Psoas muscle (tissue), 8 donors: ENCODE measurements at places on chromosomes 11 and 22. TPM values are rescaled to one million over a fixed set of nuclear protein-coding genes. Genes with fewer than 3 reads are reported as not detected.

- H3K27ac ChIP-seq = no peak overlapping the region
- no peak for DNase-seq
- no peaks in the 10 kb centered on the region for H3K4me1 ChIP-seq
- no peaks in the 10 kb centered on the region for H3K27me3 ChIP-seq
These were observed 43.1 kb downstream of the SCGB1A1 start for GRCh38 chr11:62461740-62462507.

DNA sequence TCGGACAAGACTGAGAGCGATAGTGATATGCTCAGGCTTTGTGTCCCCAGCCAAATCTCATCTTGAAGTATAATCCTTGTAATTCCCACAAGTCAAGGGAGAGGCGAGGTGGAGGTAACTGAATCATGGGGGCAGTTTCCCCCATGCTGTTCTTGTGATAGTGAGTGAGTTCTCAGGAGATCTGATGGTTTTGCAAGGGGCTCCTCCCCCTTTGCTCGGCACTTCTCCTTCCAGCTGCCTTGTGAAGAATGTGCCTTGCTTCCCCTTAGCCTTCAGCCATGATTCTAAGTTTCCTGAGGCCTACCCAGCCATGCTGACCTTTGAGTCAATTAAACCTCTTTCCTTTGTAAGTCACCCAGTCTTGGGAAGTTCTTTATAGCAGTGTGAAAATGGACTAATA is 7.5 kb upstream of the FOLR2 start:
- no peaks in the 10 kb centered on the region for H3K4me1 ChIP-seq
- no peaks in the 10 kb centered on the region for H3K27me3 ChIP-seq
- no peak for DNase-seq
- H3K36me3 ChIP-seq = no peaks in the 10 kb centered on the region
- H3K27ac ChIP-seq = no peak overlapping the region

- DNase-seq = peak; percentile 79
- no peaks in the 10 kb centered on the region for H3K36me3 ChIP-seq
- no peaks in the 10 kb centered on the region for H3K27me3 ChIP-seq
- peak overlapping the region; percentile 99 for H3K27ac ChIP-seq
- peaks cover 70% of the 10 kb centered on the region for H3K4me1 ChIP-seq
- H3K4me3 ChIP-seq = peak overlapping the region; percentile 82
These were observed 67.9 kb upstream of the WNT7B start for GRCh38 chr22:46044621-46045458.

The ACRV1 gene
- not detected for total RNA-seq

GRCh38 chr22:44330188-44330743 is 17.5 kb upstream of the SHISAL1 start:
- no peak overlapping the region for H3K4me3 ChIP-seq
- H3K27ac ChIP-seq = no peak overlapping the region
- no peaks in the 10 kb centered on the region for H3K27me3 ChIP-seq

- peaks cover 4% of the 10 kb centered on the region for H3K27me3 ChIP-seq
- H3K36me3 ChIP-seq = no peaks in the 10 kb centered on the region
- H3K4me3 ChIP-seq = no peak overlapping the region
- no peaks in the 10 kb centered on the region for H3K4me1 ChIP-seq
- DNase-seq = no peak
These were observed 43.7 kb downstream of the GAB4 start for GRCh38 chr22:16964366-16964765.

The MAP6 gene
- total RNA-seq = 0.14 TPM
